ENCODE measurements at places on chromosomes 12 and 14.

- no peak for DNase-seq
Measured at GRCh38 chr14:82492157-82492556, 958.5 kb upstream of the SEL1L start.

GRCh38 chr14:102352213-102352612 is 10.5 kb downstream of the CINP start:
- no peak for DNase-seq

DNA sequence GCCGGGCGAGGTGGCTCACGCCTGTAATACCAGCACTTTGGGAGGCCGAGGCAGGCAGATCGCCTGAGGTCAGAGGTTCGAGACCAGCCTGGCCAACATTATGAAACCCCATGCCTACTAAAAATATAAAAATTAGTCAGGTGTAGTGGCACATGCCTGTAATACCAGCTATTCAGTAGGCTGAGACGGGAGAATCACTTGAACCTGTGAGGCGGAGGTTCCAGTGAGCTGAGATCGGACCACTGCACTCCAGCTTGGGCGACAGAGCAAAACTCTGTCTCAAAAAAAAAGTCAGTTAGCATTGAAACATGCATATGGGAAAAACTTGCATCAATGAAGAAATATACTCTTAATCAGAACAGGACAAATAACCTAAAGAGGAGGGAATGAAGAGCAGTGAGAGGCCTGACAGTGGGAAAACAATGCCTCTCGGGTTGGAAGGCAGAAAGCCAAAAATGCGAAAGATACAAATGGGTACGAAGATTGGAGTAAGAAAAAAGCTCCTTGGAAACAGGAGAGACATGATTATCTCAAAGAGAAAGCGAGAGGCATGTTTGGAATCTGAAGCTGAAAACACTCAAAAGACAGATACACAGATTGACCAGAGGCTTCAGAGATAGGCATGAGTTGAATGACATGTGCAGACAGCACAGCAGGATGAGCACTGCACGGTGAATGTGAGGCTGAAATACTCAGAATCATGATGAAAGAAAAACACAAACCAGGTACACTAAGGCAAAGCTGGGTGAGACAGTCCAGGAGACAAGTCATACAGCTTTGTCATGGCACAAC is 30.6 kb downstream of the RESF1 start:
- no peak for DNase-seq

- DNase-seq: no peak
Measured at GRCh38 chr12:89960607-89961394, 252.2 kb upstream of the ATP2B1 start.

DNA sequence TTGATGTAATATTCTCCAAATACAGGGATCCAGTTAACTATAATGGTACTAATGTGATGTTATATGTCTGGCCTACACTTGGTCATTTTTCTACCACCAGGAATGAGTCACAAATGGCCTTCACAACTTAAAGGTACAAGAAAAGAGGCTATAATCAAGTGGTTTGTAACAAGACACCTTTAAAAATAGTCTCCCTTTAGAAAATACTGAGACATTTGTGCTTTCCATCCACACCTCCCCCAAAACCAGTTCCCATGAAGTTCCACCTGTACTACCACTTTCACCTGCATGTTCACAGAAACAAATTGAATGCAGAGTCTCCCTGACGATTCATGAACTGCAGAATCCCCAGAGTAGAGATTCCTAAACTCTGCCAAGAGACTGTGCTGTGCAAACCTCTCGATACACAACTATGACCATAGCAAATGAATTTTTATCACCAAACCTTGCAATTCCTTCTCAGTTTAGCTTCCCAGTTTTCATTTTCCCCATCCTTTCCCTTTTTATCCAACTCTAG is 6.0 kb downstream of the BTG1 start:
- DNase-seq: no peak

DNA sequence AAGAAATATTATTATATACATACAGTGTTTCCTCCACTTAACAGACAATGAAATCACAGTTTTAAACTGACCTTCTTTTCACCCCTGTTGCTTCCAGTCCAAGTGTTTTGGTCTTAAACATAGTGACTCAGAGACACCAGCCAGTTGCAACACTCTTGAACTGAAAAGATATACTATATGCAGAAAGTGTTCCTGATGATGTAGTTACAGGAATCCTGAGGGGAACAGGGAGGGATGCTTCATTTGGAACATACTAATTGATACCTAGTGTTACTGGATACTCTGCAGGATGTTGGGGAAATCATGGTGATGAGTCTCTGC is 420.8 kb downstream of the CCDC91 start:
- DNase-seq: no peak

GRCh38 chr14:69013943-69014782 is 35.1 kb upstream of the ACTN1 start:
- peak; percentile 39 for DNase-seq

GRCh38 chr12:104360983-104361707 is 57.6 kb downstream of the EID3 start:
- DNase-seq: no peak

- DNase-seq: no peak
Measured at GRCh38 chr14:68639000-68639757, 153.7 kb downstream of the ZFP36L1 start.

GRCh38 chr14:45028107-45028626 is 55.7 kb upstream of the PRPF39 start:
- DNase-seq: no peak

GRCh38 chr14:79011091-79011919 is 841.1 kb downstream of the NRXN3 start:
- DNase-seq: no peak

DNA sequence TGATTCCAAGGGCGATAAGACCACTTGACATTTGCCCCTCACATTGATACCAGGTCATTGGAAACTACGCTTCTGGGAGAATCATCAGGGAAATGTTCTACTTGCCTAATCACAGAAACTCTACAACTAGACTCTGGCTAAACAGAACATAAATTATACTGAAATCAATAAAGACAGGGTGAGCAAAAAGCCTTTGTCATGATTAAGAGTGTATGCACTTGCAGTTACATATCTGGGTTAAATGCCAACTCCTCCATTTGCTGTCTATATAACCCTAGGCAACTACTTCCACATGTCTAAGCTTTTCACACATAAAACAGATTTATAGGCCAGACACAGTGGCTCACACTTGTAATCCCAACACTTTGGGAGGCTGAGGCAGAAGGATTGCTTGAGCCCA is 125.7 kb downstream of the PHLDA1 start:
- no peak for DNase-seq

DNA sequence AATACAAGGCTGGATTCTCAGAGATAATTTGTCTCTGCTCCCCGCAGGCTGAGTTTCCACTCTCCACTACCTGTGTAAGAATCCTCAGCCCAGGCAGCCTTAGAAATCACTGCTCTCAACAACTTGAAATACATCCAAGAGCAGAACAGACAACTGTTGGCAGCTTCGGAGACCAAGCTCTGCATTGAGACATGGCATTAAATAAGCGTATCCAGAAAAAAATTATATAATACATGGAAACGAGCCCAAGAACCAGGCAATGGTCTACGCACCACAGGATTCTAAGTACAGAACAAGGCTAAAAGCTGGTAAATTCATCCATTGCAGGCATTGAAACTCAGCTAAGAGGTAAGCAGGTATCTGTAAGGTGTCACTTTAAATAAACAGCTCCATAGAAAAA is 165.5 kb upstream of the DIO3 start:
- DNase-seq: no peak

- no peak for DNase-seq
Measured at GRCh38 chr14:25444381-25444780, 394.4 kb upstream of the STXBP6 start.

GRCh38 chr14:75660630-75661498 is at the start of the genes ERG28 and TTLL5:
TSS of gene ERG28 (minus strand) at chr14:75660876. CDS start at chr14:75657502, 3,374 bp downstream.
TSS of gene TTLL5 (plus strand) at chr14:75661246. CDS start at chr14:75663150, 1,904 bp downstream.
- DNase-seq: peak; percentile 87

DNA sequence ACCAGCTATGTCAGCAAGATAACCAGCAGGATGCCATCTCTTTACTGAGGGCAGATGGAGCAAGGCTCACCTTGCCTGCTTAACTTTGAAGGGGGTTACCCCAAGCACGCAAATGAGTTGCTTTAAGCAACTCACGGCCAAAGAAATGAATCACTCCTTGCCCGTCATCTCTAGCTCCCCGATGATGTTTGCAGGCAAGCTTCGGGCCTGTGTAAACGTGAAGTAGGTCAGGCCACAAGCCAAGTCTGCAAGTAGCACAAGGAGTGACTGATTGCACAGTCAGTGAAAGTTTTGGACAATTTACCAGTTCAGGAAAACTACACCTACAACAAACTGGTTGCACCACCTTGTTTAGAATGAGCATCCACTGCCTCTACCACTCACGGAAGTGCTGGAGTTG is 699.7 kb upstream of the TBX3 start:
- no peak for DNase-seq

DNA sequence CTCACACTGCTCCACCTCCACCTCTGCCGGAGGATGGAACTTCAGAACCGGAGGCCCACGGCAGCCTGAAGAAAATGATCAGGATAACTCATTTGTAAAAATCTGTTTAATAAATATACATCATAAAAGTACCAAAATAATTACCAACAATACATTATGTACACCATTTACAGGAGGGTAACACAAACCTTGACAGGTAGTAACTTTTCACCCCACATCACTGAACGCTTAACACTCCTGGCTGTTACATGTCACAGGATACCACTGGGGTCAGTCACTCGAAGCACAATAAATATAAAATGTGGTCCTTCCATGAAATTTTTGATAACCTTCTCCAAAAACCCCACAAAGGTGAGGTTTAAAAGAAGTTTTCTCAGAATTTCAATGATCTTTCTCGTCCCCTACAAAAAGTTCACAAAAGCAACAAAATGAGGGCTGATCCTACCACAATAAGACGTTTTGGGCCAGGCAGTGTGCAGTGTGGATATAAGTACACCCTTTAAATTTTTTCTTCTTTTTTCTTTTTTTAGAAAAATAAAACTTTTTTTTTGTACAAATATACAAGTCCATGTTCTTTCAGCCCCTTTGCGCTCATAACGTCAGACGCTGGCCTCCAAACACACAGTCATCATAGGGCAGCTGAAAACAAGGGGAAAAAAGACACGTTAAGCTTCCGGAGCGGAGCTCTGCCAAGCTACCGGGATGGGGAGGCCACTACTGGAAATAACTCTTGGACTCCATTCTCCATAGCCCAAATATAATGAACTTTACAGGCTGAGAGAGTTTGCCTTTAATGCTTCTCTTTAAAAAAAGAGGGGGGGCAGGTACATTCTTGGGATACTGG is 2.9 kb downstream of the NFKBIA start:
- DNase-seq: no peak

DNA sequence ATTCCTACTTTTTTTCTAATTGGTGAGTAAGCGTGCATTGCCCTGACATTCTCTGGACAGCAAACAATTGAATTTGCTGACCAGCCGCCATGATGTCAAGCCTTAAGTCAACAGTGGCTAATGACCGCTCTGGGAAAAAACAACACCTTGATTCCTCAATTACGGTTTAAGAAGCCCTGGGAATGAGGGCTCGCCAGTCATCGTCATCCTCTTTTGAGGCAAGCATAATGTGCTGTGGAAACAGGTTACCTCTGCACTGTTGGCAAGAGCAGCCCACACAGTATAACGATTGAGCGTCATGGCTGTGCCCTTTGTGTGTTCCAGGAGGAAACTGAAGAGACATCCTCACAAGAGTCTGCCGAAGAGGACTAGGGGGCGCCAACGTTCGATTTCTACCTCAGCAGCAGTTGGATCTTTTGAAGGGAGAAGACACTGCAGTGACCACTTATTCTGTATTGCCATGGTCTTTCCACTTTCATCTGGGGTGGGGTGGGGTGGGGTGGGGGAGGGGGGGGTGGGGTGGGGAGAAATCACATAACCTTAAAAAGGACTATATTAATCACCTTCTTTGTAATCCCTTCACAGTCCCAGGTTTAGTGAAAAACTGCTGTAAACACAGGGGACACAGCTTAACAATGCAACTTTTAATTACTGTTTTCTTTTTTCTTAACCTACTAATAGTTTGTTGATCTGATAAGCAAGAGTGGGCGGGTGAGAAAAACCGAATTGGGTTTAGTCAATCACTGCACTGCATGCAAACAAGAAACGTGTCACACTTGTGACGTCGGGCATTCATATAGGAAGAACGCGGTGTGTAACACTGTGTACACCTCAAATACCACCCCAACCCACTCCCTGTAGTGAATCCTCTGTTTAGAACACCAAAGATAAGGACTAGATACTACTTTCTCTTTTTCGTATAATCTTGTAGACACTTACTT is 138.9 kb downstream of the HMGA2 start:
- no peak for DNase-seq

DNA sequence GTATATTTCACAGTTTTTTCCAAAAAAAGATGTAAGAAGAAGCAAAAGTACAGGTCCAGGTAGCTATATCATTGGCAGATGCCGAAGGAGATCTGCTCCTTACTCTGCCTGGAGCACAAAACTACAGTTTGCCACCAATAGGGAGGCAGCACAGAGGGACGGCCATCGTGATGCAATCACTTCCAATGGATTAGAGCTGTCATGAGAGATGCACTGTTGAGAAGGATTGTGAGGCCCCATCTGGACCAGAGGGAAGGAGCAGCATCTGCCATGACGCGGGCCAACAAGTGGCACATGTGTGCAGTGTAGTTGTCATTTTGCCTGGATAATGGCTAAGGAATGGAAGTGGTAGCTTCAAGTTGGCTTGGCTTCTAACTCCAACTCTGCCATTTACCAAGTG is 318.8 kb upstream of the FKBP4 start:
- no peak for DNase-seq

- DNase-seq: no peak
Measured at GRCh38 chr14:90388437-90388836, 8.4 kb upstream of the CALM1 start.

DNA sequence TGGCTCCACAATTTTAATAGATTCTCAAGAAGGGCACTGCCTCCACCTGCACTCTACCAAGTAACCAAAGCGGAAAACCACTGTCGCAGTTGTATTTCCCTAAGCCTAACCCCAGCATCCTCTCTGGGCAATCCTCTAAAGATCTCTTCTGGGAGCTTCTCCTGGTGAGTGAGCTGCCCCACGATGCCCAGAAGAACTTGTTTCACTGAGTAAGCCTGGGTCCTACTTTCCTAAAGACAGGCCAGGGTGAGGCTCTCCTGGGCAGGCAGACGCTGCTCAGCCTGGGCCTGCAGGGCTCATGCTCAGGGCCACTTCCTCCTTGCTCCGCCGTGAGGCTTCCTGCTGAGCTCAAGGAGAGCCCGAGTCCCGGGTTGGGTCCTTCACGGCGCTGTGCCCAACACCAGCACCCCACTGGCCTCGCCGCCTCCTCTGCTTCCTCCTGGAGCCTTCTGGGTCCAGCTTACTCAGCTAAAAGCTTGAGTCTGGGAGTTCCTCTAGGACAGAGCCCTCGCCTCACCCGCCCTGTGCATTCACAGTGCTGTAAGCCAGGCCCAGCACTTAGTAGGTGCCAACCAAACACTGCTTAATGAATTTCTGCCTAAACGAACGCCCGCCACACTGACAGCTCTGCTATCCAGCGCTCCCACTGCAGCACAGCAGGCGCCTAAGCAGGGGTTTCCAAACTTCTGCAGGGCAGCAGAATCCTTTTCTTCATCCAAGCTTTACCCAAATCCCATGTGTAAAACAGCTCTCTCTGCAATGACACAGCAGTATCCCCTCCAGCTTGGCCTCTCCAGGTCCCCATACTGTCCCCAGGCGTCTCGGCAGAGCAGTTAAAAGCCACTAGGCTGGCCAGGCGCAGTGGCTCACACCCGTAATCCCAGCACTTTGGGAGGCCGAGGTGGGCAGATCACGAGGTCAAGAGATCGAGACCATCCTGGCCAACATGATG is 5.7 kb downstream of the RAB35 start:
- DNase-seq: no peak

- DNase-seq: no peak
Measured at GRCh38 chr12:44157359-44157758, 321.5 kb downstream of the TMEM117 start.
